Endothelial cell of coronary artery (primary cell): ENCODE measurements at places on chromosomes 11 and 22. TPM values are rescaled to one million over a fixed set of nuclear protein-coding genes. Genes with fewer than 3 reads are reported as not detected.

OPCML gene
- not detected in 2 replicates for total RNA-seq

OR8H2 gene
- total RNA-seq, result not detected in 2 replicates

GRIK4 gene
- 0.09 and 0.18 TPM in 2 replicates for total RNA-seq

JHY gene
- total RNA-seq, result 0.81 and 1.0 TPM in 2 replicates

RHOD gene
- total RNA-seq, result 3.8 and 14.1 TPM in 2 replicates

CWF19L2 gene
- total RNA-seq, result 12.2 and 12.7 TPM in 2 replicates

FAM181B gene
- total RNA-seq, result under 0.01 TPM in 1 of 2 replicates, not detected in the other

THRSP gene
- not detected in 2 replicates for total RNA-seq

IFITM2 gene
- total RNA-seq, result 29.3 and 48.9 TPM in 2 replicates

APOBEC3F gene
- 4.0 and 5.2 TPM in 2 replicates for total RNA-seq

SCGB2A2 gene
- not detected in 2 replicates for total RNA-seq

APOL5 gene
- total RNA-seq, result not detected in 2 replicates

GRAP2 gene
- under 0.01 and 0.45 TPM in 2 replicates for total RNA-seq

LRP4 gene
- 0.66 and 0.90 TPM in 2 replicates for total RNA-seq

TNKS1BP1 gene
- total RNA-seq, result 68.3 and 78.1 TPM in 2 replicates

TPH1 gene
- total RNA-seq, result under 0.01 TPM in 2 replicates

TCN1 gene
- not detected in 2 replicates for total RNA-seq

NXPE1 gene
- not detected in 2 replicates for total RNA-seq

PHLDA2 gene
- 4.9 and 6.1 TPM in 2 replicates for total RNA-seq

BBOX1 gene
- total RNA-seq, result not detected in 2 replicates

DCHS1 gene
- 37.9 and 41.8 TPM in 2 replicates for total RNA-seq

TMEM151A gene
- 0.66 TPM in 1 of 2 replicates, not detected in the other for total RNA-seq

PAAF1 gene
- 9.4 and 13.2 TPM in 2 replicates for total RNA-seq

GCAT gene
- 18.5 and 31.3 TPM in 2 replicates for total RNA-seq

PATE4 gene
- total RNA-seq, result not detected in 2 replicates

POU2AF2 gene
- total RNA-seq, result not detected in 2 replicates

MCAM gene
- total RNA-seq, result 1,233 and 1,581 TPM in 2 replicates

TMEM191B gene
- 0.36 and 0.47 TPM in 2 replicates for total RNA-seq

TEX12 gene
- 0.09 TPM in 1 of 2 replicates, not detected in the other for total RNA-seq

MRGPRX3 gene
- 0.09 TPM in 1 of 2 replicates, not detected in the other for total RNA-seq

WBP2NL gene
- under 0.01 and 0.28 TPM in 2 replicates for total RNA-seq

MYBPC3 gene
- not detected in 2 replicates for total RNA-seq

DGCR2 gene
- total RNA-seq, result 38.9 and 42.0 TPM in 2 replicates

CTNND1 gene
- total RNA-seq, result 184 and 247 TPM in 2 replicates

KDM4D gene
- total RNA-seq, result 0.28 and 0.72 TPM in 2 replicates

NCR3LG1 gene
- total RNA-seq, result 2.9 and 4.4 TPM in 2 replicates

KRTAP5-8 gene
- not detected in 2 replicates for total RNA-seq

OR51V1 gene
- total RNA-seq, result not detected in 2 replicates

RASSF10 gene
- under 0.01 and 0.18 TPM in 2 replicates for total RNA-seq

ENTHD1 gene
- not detected in 2 replicates for total RNA-seq

CARD16 gene
- total RNA-seq, result 42.3 and 105 TPM in 2 replicates

C11orf16 gene
- not detected in 2 replicates for total RNA-seq

SERPING1 gene
- total RNA-seq, result 0.09 and 0.56 TPM in 2 replicates

MUC5AC gene
- not detected in 2 replicates for total RNA-seq

AIFM3 gene
- 0.09 and 0.47 TPM in 2 replicates for total RNA-seq

UBASH3B gene
- 22.4 and 31.2 TPM in 2 replicates for total RNA-seq

MYRF gene
- 0.27 and 4.0 TPM in 2 replicates for total RNA-seq

GLYATL1B gene
- total RNA-seq, result not detected in 2 replicates
